CD4-positive, alpha-beta T cell treated with Interferon alpha-2 for 1 hour (primary cell): ENCODE measurements at places on chromosomes 12 and 14.

DNA sequence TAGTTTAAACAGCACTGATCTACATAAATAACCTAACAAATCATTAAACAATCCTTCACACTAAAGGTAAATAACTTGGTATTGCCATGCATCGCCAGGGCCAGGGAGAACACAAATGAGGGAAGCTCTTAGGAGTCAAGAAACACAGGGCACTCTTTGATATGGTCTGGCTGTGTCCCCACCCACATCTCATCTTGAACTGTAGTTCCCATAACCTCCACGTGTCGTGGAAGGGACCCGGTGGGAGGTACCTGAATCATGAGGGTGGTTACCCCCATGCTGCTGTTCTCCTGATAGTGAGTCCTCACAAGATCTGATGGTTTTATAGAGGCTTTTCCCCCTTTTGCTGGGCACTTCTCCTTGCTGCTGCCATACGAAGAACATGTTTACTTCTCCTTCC, 17.3 kb downstream of the TMEM132D start:
- no peak for DNase-seq

- no peak for DNase-seq
Measured at GRCh38 chr12:67783393-67783792, 134.8 kb downstream of the DYRK2 start.

- DNase-seq = no peak
Measured at GRCh38 chr12:124995200-124995961, 1.9 kb downstream of the BRI3BP start.

DNA sequence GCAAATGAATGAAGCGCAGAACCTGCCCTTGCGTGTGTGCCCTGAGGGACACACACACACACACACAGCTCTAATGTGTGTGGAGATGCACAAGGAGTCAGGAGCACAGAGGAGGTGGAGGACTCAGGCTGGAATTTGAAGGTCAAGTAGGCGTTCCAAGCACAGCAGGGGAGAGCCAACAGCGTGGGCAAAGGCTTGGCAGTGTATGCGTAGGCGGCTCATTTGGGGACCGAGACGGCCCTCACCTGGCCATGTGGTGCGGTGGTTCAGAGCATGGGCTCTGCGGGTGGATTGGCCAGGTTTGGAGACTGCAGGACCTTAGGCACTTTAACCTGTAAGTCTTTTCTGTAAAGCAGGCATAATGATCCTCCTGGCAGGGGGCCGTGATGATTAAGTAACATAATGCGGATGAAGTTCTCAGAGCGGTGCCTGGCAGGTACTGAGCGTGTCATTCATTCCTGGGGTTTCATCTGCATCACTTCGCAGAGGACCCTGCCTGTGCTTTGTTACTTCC, 69.5 kb upstream of the SLC24A4 start:
- no peak for DNase-seq
